ENCODE measurements at places on chromosomes 1 and 21.

- DNase-seq: no peak
Observed at GRCh38 chr1:7584157-7584556, 186.9 kb upstream of the VAMP3 start.

DNA sequence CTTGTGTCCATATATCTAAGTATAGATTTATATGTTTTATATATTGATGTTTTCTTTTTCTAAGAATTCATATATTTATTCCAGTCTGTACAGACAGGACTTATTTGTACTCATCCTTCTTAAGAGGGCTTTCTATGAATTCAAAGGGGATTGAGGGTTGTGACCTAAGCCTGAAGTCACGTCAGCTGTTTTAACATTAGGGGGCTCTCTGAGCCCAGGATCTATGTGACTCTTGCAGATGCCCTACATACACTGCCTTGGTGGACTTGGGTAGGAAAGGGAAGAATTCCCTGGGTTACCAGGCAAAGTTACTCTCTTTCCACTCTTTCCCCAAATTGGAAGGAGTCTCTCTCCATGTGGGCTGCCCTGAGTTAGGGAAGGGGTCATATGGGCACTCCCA, 283.8 kb upstream of the DAB1 start:
- no peak for DNase-seq

- no peak for DNase-seq
Observed at GRCh38 chr1:209291715-209292114, 291.8 kb upstream of the CAMK1G start.

DNA sequence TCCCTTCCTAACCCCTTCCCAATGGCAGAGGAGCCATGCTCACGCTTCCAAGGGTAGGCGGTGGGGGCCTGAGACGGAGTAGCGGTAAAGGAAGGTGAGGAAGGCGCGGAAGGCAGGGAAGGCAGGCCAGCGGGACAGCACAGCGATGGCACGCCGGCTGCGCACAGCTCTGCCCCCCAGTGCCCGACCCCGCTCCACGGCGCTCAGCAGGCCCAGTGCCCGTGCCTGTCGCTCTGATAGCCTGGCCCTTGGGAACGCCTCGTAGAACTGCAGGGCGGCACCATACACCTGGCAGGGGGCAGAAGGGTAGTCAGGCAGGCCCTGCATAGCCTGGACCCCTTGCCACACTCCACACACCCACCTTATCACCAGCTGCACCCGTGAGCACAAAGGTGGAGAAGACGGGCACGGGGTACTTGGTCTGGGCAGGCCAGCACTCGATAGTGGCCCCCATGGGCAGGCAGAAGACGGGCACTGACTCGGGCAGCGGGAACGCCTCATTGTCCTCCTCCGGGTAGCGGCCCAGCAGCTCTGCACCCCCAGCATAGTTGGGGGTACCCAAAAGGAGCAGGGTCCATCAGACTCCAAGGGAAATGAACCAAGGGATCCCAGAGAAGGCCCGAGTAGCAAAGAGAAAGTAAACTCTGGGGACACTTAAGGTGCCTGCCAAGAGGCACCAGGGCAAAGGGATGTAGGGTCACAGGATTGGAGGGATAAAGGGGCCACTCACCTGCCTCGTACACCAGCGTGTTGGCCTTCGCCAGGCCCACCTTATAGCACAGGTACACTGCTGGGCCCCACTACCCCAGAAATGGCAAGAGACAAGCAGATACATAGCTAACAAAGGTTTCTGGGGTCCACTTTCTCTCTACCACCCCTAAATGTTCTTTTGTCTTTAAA, 4.4 kb downstream of the DENND4B start:
- no peak for DNase-seq

DNA sequence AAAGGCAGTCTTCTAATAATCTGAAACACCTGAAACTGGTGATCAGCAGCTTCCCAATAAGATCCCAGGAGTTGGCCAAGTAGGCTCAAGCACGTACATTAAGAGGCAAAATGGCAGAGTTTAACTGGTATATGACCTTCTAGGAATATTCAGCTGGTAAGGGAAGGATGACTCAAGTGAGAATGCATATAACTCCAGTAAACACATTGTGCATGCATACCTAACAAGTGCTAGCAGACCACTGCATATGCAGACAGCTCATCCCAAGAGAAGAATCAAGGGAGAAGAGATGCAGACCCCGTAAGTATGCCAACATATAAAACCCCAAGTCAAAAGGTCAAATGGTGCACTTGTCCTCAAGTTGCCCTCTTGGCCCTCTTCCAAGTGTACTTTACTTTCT, 73.0 kb upstream of the ZRANB2 start:
- DNase-seq: no peak

GRCh38 chr1:245500546-245500945, 345.8 kb downstream of the KIF26B start:
- DNase-seq: no peak

DNA sequence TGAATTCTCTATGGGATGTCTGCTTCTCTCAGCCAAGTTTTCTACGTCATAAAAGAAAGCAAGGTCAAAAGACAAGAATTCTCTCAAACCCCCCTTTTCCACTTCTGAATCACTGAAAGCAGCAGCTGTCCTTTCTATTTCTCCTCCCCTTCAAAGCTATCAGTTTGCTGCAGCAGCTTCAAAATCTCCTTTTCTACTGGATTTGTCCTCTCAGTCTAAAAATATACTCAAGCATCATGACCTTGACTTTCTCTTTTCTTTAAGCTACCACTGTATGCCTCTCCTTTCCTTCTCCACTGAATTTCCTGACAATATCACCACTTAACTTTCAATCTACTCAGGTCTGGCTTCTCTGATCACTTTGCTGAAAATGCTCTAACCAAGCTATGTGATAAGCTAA, 1.9 kb downstream of the WDR64 start:
- DNase-seq: no peak

- DNase-seq: no peak
Observed at GRCh38 chr1:201324821-201325677, 41.7 kb downstream of the PKP1 start.

GRCh38 chr1:169368406-169368769, 393 bp downstream of the BLZF1 start:
- DNase-seq: no peak

- DNase-seq: no peak
Observed at GRCh38 chr1:64043976-64044375, 159.4 kb upstream of the UBE2U start.
